ENCODE measurements at places on chromosomes 16 and 17. TPM values are rescaled to one million over a fixed set of nuclear protein-coding genes. Genes with fewer than 3 reads are reported as not detected.

BIRC5 gene
- 0.38 TPM for total RNA-seq

FOXN1 gene
- not detected for total RNA-seq

CDH3 gene
- not detected for total RNA-seq

KRTAP4-6 gene
- not detected for total RNA-seq

NLK gene
- total RNA-seq: 21.4 TPM

SPATA32 gene
- total RNA-seq: not detected

GRCh38 chr16:55179852-55180585 is 144.0 kb upstream of the IRX6 start:
- no peak for DNase-seq

- DNase-seq: no peak
These were observed 428.0 kb downstream of the CA10 start for GRCh38 chr17:51730303-51731050.

DNA sequence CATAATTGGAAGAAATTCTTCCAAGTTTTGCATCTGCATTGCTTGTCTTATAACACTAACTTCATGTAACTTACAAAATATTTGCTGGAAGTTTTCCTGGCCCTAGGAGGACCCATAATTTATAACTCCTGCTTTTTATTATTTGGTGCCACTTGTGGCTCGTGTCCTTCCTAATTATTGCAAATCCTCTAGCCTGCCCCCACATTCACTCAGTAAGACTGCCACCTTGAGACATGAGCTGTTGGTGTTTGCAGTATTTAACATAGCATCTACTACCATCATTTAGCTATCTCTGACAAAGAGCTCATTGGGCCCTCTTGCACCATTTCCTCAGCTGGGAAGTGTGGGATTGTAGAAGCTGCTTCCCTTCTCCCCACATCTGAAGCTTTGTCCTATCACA is 49.5 kb downstream of the FTO start:
- no peak for DNase-seq

DNA sequence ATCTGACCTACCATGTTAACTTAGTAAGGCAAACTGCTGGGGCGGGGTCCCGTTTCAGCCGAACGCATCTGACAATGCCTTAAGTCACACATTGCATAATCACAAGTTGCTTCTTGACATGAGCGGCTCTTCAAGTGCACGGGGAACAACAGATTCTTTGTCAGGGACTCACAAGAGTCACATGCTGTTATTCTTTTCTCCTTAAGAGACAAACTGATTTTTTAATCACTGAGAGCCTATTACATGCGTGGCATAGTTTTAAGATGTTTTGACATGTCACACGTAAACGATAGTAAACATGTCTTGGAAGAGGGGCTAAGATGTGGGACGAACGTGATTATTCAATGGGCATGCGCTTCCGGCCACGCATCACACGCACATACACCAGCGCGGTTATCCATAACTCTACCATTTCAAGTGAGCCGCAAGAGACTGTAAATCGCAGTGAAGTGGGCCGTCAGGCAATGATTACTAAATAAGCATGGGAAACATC is 63.4 kb downstream of the ADCY9 start:
- DNase-seq: no peak

- DNase-seq: no peak
These were observed 6.0 kb downstream of the ZNF213 start for GRCh38 chr16:3140603-3141427.

DNA sequence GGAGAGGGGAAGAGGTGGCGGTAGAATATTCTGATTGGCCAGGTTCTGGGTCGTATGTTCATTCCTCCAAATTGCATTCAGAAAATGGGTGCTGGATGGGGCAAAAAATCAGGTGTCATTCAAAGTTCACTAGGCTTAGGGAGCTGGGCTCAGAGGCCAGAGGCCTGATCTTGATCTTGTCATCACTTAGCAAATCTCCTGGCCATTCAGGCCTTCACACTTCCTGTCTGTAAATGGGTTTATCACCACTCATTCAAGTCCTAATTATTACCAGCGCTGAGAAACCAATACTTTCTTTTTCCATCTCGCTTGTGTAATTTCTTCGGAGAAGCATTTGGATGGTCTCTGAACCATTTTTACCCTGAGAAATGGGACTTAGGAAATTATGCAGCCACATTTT is 50.8 kb downstream of the BMERB1 start:
- no peak for DNase-seq

GRCh38 chr17:75808549-75808904 is 23.9 kb downstream of the UNK start:
- no peak for DNase-seq

DNA sequence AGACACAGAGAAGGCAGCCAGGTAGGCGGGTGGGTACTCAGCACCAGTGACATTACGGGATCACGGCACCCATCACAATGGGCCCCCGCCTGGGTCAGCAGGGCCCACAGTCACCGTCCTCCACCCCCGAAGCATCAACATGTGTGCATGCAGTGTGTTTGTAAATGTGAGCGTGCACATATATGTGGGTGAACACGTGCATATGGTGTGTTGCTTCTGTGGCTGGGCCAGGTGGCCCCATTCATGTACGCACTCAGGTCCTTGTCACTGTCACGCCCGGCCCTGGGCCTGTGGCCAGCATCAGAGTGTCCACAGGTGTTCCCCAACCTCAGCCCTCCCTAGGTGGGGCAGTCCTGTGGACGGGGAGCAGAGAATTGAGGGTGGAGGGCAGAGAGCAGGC is 37.1 kb downstream of the TNFRSF13B start:
- DNase-seq: peak; percentile 75

DNA sequence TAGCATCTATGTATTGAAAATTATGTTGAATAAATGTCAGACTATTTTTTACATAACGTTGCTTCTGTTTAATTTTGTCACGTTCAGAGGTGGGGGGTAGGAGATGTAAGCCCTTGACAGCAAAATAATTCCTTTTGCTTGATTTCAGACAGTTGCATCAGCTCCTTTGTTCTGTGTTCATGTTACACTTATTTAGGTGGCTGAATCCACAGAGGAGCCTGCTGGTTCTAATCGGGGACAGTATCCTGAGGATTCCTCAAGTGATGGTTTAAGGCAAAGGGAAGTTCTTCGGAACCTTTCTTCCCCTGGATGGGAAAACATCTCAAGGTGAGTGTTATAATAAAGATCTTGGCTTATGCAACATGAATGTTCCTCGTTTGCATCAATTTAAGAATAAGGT is 4.5 kb downstream of the HERPUD1 start:
- no peak for DNase-seq

DNA sequence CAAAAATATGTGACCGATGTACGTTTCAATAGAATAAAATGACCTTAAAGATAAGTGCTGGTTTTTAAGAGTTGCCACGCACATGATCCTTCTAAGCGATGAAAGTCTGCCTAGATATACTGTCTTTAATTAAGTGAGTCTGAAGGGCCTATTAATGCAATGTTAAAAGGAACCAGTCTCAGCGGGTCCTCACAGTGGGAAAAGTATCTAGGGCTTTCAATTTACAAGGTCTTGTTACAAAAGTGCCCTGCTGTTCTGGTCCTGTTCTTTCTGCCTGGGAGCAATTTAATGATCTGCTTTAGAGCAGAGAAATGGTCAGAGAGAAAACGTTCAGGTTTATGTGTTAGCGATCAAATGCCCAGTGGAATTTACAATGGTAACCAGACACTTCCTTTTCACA is 864.0 kb downstream of the KCNJ2 start:
- no peak for DNase-seq
